ENCODE measurements at places on chromosomes 11 and 22.

DNA sequence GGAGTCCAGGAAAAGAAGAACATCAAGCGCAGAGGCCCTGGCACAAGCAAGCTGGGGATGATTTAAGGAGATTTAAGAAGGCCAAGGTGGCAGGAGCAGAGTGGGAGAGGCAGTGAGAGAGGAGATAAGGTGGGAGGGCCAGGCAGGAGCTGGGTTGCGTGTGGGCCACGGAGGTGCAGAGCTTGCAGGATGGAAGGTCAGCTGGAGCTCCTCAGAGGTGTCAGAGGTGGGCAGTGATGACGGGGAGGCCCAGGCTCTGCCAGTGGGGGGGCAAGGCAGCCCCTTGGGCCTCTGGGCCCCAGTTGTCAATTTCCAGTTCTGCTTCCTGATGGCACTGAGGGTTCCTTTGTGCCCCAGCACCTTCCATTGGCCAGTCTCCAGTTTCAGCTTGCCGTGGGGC, 6.5 kb downstream of the FRMD8 start:
- DNase-seq, result no peak

DNA sequence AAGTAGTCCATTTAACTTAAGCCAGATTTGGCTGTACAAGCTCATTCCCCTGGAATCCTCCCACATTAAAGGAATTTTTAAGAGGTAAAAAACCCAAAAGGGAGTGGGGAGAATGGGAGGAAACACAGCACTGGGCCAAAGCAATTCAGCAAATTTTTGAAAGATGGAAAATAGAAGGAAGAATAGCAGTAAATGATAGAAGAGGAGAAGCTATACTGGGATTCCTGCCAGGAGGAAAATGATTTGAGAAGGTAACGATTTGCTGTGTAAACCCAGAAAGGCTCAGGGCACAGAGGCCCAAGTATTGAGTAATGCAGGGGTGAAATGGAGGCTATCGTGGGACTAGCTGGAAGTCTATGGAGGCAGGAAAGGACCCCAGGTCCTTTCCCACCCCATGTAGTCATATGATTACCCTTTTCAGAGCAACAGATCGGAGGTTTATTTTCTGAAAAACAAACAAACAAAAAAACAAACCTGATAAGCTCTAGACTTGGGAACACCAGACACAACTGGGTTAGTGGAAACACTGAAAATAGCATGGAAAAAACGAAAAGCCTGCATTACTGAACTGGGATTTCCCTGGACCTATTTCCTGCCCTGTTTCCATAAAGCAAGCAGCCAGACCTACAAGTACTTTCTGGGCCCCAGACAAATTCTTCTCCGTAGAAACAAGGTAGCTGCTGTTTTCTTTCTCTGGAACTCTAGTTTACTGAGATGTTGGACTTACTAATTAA, 140.0 kb downstream of the SWAP70 start:
- no peak for DNase-seq

DNA sequence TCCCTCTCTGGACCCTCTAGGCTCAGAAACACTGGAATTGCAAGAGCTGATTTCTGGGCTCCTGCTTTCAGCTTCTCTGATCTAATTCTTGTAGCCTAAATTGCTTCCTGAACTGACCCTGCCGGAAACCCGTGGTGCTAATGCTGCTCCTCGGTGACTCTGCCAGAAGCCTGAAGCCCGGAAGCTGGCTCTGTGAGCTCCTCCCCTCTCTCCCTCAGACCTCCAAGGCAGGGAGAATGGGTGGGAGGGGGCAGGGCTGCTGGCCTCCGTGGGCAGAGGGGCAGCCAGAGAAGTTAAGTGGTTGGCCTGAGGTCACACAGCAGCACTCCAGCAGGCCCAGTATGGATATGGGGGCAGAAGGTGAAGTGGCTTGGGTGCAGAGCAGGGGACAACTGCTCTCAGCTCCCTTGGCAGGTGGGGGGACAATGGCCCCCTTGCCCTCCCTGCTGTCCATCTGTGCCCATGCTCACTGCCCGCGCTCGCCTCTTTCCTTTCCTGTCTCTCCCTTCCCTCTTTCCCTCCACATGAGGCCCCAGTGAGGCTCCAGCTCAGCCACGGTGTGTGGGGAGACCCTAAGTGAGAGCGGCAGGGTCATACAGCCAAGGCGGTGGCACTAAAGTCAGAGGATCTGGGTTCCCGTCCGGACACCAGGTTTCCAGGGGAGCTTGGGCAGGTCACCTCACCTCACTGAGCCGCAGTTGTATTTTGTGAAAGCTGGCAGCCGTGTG, 16.2 kb downstream of the CAPN5 start:
- no peak for DNase-seq

GRCh38 chr22:37862570-37863325, 13.5 kb downstream of the EIF3L start:
- no peak for DNase-seq

DNA sequence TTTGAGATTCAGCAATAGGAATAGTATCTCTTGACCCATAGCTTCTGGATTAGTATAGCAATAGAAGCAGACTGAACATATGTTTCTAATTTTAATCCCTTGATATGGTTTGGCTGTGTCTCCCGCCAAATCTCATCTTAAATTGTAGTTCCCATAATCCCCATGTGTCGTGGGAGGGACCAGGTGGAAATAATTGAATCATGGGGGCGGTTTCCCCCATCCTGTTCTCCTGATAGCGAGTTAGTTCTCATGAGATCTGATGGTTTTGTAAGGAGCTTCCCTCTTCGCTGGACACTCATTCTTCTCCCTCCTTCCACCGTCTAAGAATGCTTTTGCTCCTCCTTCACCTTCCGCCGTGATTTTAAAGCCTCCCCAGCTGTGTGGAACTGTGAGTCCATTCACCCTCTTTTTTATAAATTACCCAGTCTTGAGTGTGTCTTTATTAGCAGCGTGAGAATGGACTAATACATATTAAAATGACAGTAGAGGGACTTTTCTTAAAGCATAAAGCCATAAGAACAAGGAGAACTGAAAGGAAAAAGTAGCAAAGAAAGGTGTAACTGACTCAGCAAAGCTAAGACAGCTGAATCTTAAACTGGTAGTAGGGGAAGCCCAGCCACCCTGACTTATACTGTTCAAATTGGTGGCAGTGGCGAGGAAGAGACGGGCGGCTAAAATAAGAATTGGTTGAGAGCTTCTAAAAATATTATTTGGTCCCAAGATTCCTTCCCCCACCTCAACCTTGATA, 20.3 kb upstream of the SLN start:
- DNase-seq, result no peak

DNA sequence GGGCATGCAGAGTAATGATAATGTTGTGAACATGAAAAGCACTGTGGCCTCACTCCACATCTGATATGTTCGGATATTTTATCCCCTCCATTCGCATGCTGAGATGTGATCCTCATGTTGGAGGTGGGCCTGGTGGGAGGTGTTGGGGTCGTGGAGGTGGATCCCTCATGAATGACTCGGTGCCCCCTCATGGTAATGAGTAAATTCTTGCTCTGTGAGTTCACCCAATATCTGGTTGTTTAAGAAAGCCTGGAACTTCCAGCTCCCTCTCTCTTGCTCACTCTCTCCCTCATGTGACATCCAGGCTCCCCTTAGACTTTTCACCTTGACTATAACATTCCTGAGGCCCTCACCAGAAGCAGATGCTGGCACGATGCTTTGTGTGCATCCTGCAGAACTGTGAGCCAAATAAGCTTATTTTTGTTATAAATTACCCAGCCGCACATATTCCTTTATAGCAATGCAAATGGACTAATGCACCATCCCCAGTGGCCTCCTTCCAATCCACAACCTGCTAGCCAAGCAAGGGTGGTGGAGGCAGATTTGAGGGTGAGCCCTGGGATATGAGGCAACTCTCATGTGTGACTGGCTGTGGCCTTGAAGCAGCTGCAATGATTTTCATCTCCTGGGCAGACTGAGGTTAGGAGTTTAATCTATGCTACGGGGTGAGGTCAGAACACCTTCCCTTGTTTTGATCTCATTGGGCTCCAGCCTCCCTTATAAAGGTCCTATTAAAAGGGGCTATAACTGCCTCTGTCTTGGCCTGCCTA, 276.5 kb downstream of the ETS1 start:
- no peak for DNase-seq

GRCh38 chr11:64998141-64998540, 1.4 kb upstream of the BATF2 start:
- DNase-seq, result no peak

- DNase-seq, result no peak
Observed at GRCh38 chr11:101049123-101049522, 80.5 kb downstream of the PGR start.

DNA sequence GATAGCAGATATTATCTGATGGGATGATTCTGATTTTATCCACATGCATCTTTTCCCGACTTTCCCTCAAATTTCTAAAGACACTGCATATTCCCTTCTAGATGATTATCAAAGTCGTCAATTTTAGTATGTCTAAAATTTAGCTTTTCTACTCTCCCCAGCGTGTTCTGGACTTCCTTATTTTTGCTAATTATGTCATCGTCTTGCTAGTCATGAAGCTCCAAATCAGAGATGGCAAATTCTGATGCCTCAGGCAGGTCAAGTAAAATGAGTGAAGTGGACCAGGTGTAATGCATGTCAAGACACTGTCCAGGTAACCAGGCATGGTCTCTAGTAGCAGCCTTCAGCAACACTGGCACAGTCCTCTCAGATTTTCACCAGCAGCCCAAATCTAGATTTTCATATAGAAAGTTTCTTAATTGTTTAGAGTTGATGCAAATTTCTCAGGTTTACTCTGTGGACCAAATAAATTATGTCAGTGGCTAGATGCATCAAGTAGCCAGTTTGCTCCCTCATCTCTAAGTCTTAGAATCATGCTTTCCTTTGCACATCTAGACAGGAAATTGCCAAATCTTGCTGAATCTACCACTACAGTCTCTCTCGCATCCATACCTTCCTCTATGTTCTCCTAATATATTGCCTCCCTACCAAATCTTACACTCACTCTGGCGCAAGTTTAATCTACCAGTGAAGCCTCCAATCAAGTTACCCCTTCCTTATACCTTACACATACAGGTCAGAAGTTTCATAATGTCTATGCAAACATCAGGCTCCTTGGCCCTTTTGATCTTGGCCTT, 10.6 kb downstream of the HSD17B12 start:
- DNase-seq, result no peak

DNA sequence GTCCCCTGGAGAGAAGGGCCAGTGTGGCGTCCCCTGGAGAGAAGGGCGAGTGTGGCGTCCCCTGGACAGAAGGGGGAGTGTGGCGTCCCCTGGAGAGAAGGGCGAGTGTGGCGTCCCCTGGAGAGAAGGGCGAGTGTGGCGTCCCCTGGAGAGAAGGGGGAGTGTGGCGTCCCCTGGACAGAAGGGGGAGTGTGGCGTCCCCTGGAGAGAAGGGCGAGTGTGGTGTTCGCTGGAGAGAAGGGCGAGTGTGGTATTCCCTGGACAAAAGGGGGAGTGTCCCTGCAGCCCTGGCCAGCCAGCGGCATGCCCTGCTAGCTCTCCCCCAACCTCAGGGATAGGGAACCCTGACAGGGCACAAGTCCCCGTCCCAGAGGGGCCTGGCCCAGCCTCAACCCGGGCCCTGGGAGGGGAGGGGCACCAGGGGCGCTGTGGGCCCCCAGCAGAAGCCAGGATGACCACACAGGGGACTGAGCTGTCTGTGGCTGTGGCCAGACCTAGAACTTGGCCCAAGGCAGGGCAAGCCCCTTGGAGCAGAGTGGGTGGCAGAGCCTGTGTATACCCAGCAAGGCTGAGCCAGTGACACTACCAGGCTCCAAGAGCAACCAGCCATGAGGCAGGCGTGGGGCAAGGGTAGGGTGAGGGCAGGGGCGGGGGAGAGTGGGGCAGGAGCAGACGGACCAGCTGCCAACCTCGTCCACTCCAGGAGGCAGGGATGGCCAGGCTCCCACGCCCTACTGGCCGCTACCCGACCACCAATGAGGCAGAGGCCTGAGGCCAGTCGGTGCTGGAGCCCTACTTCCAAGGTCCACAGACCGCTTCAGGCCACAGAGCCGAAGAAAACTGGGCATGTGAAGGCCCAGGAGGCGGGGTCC, 4.2 kb downstream of the HRAS start:
- DNase-seq, result no peak

DNA sequence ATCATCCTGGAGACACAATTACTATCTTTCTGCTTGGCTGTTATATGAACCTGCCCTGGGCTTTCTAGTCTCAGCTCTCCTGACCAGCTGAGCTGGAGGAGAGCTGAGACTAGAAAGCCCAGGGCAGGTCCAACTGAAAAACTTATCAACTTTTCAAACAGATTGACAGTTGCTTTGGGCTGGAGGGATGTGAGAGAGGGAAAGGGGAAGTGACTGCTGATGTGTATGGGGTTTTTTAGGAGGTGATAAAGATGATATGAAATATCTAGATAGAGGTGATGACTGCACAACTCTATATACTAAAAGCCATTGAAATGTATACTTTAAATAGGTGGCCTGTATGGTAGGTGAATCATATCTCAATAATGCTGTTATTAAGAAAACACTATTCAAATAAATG, 60.2 kb upstream of the CHRM4 start:
- DNase-seq, result no peak

Data from activated CD8-positive, alpha-beta memory T cell treated with anti-CD3 and anti-CD28 coated beads for 48 hours (primary cell).